ENCODE measurements at places on chromosomes 2 and 18.

DNA sequence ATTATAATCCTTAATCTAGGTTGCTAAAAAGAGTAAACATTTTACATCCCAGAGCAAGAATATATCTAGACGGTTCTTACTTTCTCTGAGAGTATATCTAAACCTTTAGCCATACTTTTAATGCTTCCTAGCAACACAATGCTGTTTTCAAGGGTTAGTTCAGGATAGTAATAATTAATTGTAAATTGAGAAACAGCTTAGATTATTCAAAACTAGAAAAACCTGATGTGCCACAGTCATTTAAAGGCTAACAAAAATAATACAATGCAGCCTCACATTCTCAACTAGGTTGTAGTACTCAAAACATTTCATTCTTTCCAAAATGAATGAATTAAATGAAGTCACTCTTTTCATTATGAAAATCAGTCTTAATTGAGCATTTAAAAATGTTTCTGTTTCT is 103.2 kb upstream of the OTX1 start:
- DNase-seq = no peak

GRCh38 chr2:235472443-235472842 is 21.4 kb upstream of the AGAP1 start:
- no peak for DNase-seq

DNA sequence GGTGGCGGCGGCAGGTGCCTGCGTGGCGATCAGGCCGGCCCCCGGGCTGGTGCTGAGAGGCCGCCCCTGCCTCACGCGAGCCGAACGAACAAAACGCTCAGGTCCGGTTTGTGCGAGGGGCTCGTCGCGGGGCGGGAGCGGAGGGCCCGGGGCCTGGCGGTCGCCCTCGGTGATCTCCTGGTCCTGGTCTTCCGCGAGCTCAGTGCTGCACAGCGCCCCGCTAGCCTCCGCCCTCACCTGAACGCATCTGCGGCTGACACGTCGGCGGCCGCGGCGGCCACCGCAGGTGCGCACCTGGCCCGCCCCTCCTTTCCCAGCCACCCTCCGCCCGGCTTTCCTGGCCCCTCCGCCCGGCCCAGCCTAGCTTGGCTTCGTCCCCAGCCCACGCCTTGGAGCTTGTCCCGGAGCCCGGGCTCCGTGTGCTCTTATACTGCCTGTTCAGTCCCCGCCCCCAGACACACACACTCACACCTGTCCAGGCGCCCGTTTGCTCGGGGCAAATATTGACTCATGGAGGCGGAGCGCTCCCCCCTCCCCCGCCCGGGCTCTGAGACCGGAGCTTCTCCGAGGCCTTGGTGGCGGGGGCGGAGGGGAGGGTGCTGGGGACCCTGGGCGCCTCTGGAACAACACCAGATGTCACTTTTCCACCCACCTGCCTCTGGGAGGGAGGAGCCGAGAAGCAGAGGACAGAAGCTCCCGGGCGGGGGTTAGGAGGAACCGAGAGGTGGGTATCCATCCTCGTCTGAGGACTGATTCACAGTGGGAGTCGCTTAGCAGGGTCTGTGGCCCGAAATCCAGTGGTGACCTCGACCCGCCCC is 8.6 kb upstream of the CRYBA2 start:
- DNase-seq = peak; percentile 86

DNA sequence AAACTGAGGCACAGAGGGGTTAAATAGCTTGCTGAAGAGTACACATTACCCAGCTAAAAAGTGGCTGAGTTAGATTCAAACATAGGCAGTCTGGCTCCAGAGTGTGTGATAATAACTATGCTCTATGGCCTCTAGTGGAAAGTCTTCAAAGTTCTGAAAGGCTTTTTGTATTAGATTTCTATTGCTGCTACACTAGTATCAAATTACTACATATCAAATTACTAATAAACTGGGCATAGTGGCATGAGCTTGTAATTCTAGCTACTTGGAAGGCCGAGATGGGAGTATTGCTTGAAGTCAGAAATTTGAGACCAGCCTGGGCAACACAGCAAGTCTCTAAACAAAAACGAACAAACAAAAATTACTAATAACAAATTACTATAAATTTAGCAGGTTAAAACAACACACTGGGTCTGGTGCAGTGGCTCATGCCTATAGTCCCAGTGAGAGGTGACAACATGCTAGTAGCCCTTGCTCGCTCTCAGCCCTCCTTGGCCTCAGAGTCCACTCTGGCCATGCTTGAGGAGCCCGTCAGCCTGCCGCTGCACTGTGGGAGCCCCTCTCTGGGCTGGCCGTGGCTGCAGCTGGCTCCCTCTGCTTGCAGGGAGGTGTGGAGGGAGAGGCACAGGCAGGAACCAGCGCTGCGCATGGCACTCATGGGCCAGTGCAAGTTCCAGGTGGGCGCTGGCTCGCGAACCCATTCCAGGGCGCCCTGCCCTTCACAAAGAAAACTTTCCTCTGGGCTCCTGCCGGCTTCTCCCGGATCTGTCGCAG is 38.2 kb upstream of the TWSG1 start:
- no peak for DNase-seq

- DNase-seq = no peak
These were observed 132.2 kb upstream of the IL1R2 start for GRCh38 chr2:101859604-101860003.

DNA sequence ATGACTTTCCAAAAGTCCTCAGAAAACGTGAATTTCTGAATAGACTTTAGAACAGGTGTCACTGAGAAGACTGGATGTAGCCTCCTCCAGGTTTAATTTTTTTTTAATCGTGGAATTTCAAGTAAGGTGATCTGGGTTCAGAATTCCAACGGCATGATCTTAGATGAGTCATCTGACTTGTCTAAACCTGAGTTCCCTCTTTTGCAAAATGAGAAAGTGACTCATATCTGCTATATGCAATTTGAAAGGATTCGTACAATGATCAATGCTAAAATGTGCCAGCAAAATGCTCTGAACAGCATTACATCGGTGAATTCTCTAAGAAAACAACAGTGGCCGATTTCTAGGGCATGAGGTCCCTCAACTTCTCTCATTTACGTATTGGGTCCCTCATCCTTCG is 69.1 kb upstream of the ZNF516 start:
- DNase-seq = no peak

DNA sequence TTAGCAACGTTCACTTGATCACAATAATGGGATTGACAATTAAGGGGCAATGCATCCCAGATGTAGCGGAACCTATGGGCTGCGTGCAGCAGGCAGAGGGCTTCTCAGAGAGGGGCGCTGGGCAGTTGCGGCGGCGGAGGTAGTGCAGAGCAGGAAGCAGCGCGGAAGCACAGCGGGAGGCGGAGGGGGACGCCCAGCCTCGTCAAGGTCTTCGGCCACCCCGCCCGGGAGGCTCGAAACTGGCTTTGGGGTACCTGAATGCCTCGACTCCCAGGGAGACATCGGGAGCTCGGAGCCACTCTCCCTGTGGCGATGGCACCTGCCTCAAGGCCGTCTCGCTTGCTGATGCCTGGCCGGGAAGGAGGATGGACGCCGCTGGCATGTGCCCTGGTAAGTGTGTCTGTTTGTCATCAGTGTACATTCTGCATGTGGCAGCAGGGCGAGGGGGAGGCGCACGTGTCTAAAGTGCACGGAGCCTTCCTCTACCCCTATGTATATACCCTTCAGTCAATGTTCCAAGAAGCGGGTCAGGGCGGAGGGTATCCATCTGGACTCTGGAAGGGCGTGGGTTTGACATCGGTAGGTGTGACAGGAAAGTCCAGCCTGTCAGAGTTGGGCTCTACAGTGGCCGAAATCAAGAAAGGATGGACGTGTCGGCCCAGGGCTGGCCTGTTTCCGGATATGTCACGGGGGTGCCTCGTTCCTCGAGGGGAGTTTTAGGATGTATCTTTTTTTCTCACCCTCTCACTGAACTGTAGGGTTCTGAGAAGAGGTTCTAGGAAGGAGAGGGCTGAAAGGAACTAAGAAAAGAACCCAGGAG is 7.5 kb upstream of the SP9 start:
- no peak for DNase-seq

GRCh38 chr2:74072565-74072964 is 75.1 kb downstream of the BOLA3 start:
- no peak for DNase-seq

DNA sequence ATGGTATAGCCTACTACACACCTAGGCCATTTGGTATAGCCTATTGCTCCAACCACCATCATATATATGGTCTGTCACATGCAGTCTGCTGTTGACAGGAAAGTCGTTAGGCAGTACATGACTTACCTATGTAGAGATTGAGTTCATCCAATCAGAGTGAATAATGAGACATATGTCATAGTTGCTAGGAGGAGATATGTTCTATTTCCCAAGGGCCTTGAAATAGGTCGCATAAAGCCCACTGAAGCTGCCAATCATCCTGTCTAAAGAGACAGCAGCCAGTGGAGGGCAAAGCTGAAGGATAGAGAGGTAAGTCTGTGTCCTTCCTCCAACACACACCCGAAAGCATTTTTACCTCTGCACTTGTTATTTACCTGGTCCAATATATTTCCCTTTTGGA is 263.4 kb downstream of the PTPRM start:
- no peak for DNase-seq

DNA sequence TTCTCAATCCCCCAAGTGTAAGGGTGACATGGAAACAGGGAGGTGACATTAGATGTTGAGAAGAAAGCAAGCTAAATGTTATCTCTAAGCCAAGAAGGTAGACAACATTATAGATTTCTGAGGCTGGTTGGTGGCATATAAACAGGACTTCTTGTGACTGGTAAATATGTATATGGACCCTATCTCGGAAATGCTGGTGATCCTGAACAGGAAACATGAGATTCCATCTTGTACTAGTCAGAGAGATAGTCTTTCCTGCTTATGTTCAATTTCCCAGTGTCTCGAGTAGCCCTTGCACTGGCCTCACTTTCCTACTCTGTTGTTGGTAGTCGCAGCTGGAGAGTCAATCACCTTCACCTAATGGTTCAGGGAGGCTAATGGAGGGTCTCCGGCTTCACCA is 26.8 kb downstream of the MOGAT1 start:
- DNase-seq = no peak

- no peak for DNase-seq
These were observed 41.9 kb upstream of the TBC1D8 start for GRCh38 chr2:101193033-101193626.

DNA sequence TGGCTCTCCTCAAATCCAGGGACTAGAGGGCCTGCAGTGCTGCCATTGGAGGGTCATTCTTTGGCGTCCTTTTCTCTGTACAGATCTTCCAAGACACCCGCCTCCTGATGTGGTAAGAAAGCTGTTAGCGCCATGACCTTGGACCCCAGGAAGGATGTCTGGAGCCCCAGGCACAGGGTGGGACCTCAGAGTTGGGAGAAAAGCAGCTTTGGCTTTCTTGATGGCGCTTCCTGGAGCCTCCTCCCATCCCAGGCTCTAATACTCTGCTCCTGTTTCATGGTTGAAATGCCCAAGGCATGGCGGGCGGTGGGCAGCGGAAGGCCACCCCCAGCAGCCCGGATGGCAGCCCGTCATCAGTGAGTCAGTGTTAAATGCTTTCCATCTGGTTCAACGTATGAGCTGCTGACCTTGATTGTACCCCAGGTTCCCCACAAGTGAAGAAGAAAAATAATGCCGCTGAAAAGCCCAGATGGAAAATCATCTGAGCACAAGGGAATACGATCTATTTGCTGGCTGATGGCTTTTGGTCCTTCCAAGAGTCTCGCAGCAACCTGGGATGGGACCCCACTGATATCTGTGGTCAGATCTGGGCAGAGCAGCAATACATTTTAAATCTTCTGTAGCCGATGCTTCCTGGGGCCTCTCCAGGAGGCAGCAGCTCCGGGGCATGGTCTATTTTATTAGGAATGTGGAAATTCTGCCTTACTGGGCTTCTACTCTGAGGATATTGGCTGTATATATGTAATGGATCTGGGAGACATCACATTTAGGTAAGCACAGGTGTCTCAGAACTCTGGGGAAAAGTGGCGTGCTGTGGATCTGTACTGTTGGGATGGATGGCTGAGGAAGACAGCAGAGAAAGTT is 15.1 kb downstream of the ACKR3 start:
- no peak for DNase-seq

DNA sequence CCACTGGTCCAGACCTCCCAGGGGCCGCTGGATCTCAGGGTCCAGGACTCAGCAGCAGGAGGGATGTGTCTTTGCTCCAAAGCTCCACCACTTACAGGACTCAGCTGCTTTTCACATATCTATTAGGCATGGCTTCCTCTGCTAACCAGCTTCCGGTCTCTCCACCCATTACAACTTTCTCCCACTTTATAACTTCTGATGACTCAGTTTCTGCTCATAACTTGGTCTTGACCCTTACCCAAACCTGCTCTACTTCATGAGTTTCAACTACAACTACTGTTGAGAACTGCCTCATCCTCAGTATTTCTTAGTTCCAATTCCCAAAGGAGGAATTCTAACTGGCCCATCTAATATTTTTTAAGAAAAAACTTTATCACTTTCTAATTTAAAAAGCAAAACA is 17.2 kb downstream of the SULT1C2 start:
- no peak for DNase-seq

DNA sequence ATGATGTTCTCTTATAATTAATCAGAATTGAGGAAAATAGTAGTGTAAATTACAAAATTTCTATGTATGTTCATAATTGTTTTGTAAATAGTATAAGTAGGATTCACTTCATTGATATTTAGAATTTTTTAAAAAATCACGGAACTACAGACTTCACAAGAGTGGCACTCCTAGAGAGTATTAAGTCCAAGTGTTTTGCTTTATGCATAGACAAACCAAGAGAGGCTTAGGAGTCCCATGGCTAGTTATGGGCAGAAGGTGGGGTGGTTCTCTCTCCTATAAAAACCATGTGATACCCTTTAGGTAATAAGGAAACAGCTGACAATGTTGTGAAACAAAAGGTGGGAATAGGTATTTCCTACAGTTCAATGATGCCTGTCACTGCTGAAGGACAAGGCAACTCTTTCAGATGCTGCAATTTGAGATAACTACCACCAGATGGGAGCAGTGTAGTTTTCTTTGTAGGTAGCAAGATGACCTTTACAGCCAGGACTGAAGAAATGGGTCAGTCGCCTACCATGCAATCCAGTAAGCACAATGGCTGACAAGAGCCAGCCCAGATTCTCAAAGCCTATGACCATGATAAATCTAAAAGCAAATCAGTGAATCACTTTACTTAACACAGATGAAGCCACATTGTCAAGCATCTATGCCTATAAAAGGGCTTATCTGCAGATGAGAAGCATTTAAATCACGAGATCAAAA is 83.9 kb downstream of the AAK1 start:
- DNase-seq = no peak

- DNase-seq = no peak
These were observed 32.7 kb downstream of the ABI2 start for GRCh38 chr2:203360833-203361430.

GRCh38 chr2:127275789-127276188 is 18.2 kb downstream of the ERCC3 start:
- DNase-seq = no peak

DNA sequence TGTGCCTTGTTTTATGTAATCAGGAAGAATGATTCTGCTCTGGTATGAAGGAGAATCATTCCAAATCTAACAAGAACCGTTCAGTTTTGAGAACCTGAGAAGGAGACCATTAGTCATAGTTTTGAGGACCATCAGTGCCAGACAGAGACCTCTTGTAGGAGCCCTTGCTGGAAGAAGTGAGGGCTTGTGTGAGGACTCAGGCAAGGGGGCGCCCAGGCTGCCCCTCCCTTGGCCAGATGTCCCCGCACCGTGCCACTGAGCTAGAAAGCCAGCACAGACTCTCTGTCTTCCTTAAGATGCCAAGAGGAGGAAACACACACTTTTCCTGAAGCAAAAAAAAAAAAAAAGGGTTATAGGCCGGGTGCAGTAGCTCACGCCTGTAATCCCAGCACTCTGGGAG is 55.7 kb upstream of the SLC39A10 start:
- DNase-seq = no peak

GRCh38 chr2:219782737-219783348 is 155.4 kb downstream of the SLC4A3 start:
- DNase-seq = no peak

- no peak for DNase-seq
These were observed 12.1 kb downstream of the MXD1 start for GRCh38 chr2:69926849-69927515.

- DNase-seq = no peak
These were observed 51.5 kb downstream of the NCK2 start for GRCh38 chr2:105796131-105796638.

Measured in NCI-H2107 (cell line).